ENCODE measurements at places on chromosomes 4 and X.

DNA sequence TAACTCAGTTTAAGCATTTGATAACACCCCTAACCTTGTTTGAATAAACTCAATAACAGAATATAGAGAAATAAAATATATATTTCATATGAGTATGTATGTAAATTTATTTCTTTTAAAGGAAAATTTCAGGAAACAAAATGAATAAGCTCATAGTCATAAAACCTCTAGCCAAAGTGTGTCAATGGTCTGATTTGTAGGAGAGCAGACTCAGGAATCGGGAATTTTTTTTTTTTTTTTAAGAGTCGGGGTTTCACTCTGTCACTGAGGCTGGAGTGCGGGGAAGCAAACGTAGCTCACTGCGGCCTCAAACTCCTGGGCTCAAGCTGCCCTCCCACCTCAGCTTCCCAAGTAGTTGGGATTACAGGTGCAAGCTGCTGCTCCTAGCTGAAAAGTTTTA is 2.4 kb downstream of the PKD2 start:
- H3K27ac ChIP-seq = peak overlapping the region; percentile 98
- H3K27me3 ChIP-seq = no peaks in the 10 kb centered on the region
- no peaks in the 10 kb centered on the region for H3K36me3 ChIP-seq
- peak overlapping the region; percentile 89 for H3K4me3 ChIP-seq
- peaks cover 17% of the 10 kb centered on the region for H3K4me1 ChIP-seq

DNA sequence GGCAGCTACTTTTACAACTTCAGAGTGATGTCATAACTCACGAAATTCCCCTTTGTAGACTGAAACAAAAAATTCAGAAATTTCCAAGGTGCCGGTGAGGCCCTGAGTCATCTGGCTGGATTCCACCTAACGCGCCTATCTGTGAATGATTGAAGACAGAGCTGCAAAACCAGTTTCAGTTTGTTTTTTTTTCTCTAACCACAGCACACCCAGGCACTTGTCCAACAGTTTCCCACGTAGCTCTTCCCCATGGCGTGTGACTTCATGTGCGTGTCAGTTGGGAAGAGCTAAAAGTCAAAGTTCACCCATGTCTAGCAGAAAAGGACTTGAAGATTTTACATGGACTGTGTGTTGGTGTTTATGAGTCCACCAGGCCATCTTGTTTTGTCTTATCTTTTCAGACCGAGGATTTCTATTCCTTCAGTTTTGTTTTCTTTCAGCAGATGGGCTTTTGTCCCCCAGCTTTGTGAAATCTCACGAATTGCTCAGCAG is 16.4 kb downstream of the TCEANC start:
- H3K27me3 ChIP-seq = no peaks in the 10 kb centered on the region
- H3K4me3 ChIP-seq = peak overlapping the region; percentile 47
- DNase-seq = no peak
- H3K27ac ChIP-seq = no peak overlapping the region
- H3K36me3 ChIP-seq = no peaks in the 10 kb centered on the region

DNA sequence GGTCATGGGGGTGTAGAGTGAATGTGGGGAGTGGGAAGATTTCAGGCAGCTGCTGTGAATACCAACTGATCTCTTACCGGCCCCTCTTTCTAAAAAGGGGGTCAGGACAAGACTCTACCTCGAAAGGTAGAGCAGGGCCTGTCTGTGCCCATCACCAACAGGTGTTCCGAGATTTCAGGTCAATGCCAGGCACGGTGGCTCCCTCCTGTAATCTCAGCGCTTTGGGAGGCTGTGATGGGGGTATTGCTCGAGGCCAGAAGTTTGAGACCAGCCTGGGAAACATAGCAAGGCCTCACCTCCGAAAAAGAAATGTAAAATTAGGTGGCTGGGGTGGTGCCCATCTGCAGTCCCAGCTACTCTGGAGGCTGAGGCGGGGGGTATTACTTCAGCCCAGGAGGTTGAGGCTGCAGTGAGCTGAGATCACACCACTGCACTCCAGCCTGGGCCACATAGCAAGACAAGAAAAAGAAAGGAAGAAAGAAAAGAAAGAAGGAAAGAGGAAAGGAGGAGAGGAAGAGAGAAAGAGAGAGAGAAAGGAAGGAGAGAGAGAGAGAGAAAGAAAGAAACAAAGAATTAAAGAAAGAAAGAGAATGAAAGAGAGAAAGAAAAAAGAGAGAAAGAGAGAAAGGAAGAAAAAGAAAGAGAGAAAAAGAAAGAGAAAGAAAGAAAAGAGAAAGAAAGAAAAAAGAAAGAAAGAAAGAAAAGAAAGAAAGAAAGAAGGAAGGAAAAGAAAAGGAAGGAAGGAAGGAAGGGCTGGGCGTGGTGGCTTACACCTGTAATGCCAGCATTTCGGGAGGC is 50.1 kb downstream of the CRLF2 start:
- no peaks in the 10 kb centered on the region for H3K36me3 ChIP-seq
- no peak overlapping the region for H3K4me3 ChIP-seq
- H3K27me3 ChIP-seq = no peaks in the 10 kb centered on the region
- H3K4me1 ChIP-seq = no peaks in the 10 kb centered on the region

DNA sequence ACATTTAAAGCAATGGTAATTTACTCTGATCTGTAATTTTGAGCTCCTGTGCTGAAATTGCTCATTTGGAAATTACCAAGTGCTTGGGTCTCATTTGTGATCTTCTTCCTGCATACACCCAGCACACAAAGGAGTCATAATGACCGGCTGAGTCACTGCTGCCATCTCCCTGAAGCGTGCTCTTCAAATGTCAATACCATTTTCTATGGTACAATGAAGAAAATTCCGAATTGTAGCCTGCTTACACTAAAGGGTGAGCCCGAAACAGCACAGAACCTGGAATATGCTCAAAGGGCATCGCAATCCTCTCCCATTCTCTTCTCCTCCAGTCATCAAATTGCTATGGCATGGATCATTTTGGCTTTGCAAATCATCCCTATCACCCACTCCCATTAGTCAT is 140.5 kb downstream of the GRIA3 start:
- no peak for DNase-seq
- no peaks in the 10 kb centered on the region for H3K27me3 ChIP-seq
- H3K36me3 ChIP-seq = no peaks in the 10 kb centered on the region
- no peak overlapping the region for H3K4me3 ChIP-seq
- H3K27ac ChIP-seq = no peak overlapping the region
- H3K4me1 ChIP-seq = no peaks in the 10 kb centered on the region

DNA sequence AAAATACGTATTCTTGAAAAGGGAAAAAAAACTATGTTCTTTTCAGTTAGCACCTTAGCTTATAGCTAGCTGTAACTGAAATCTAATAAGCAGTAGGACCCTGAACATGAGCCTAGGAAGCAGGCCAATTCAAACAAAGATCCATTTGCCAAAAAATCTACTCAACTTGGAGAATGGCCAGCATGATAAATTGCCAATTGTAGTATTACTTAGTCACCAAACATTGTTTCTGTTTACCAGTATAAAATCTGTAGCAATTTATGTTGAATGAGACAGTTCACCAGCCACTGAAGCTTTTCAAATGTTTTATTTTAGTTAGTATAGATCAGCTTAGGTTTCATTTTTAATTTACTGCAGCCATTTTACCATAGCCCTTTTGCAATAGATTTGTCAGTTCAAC is 323.6 kb upstream of the DIPK2B start:
- H3K36me3 ChIP-seq = no peaks in the 10 kb centered on the region
- no peak overlapping the region for H3K27ac ChIP-seq
- no peaks in the 10 kb centered on the region for H3K27me3 ChIP-seq
- no peaks in the 10 kb centered on the region for H3K4me1 ChIP-seq
- no peak for DNase-seq

DNA sequence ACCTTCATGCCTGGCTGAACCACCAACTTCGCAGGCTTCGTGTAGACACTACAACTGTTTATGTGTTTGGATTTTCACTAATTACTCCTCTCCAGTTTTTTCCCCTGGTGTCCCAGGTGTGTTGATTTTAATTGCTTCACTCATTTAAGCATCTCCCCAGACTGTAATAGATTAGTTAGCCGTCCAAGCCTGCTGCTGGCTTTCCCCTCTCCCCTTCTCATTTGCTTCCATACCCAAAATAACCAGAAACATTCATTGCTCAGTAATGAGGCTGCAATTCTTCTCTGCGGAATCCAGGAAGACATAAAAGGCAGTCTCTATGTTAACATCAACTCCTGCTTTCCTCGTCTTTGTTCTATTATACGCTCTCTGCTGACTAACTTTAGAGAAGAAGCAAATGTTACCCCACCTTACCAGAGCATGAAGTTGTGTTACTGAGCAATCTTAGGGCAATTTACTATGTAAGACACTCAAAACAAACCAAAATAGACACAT is 37.9 kb upstream of the SCRG1 start:
- H3K36me3 ChIP-seq = no peaks in the 10 kb centered on the region
- no peak overlapping the region for H3K27ac ChIP-seq
- H3K4me3 ChIP-seq = no peak overlapping the region
- H3K4me1 ChIP-seq = peaks cover 13% of the 10 kb centered on the region

GRCh38 chrX:154429711-154430110 is 1.2 kb downstream of the ATP6AP1 start:
- H3K4me3 ChIP-seq = peak overlapping the region; percentile 85
- H3K4me1 ChIP-seq = peaks cover 5% of the 10 kb centered on the region
- H3K27me3 ChIP-seq = no peaks in the 10 kb centered on the region
- no peak for DNase-seq
- no peaks in the 10 kb centered on the region for H3K36me3 ChIP-seq

GRCh38 chr4:73600954-73601353 is 19.3 kb downstream of the RASSF6 start:
- no peaks in the 10 kb centered on the region for H3K27me3 ChIP-seq
- no peak overlapping the region for H3K4me3 ChIP-seq
- H3K36me3 ChIP-seq = no peaks in the 10 kb centered on the region
- no peaks in the 10 kb centered on the region for H3K4me1 ChIP-seq

DNA sequence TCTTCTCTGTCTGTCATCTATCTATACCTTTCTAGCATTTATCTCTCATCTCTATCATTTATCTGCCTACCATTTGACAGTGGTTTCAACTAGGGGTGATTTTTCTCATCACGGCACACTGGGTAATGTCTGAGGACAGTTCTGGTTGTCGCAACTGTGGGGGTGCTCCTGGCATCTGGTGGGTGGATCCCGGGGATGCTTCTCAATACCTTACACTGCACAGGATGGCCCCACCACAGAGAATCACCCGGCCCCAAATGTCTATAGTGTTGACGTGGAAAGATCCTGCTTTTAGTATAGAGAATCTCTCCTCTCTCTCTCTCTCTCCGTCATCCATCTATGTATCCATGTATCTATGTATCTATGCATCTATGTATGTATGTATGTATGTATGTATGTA is 7.2 kb downstream of the P2RY8 start:
- H3K36me3 ChIP-seq = no peaks in the 10 kb centered on the region
- no peaks in the 10 kb centered on the region for H3K27me3 ChIP-seq
- H3K4me3 ChIP-seq = no peak overlapping the region
- DNase-seq = no peak

GRCh38 chrX:68490644-68491043 is 8.2 kb upstream of the YIPF6 start:
- H3K36me3 ChIP-seq = no peaks in the 10 kb centered on the region
- H3K27me3 ChIP-seq = no peaks in the 10 kb centered on the region
- DNase-seq = no peak
- H3K4me1 ChIP-seq = no peaks in the 10 kb centered on the region
- H3K27ac ChIP-seq = no peak overlapping the region

- H3K4me3 ChIP-seq = no peak overlapping the region
- H3K27me3 ChIP-seq = no peaks in the 10 kb centered on the region
- no peaks in the 10 kb centered on the region for H3K4me1 ChIP-seq
Observed at GRCh38 chr4:25484243-25484721, 107.2 kb downstream of the ANAPC4 start.

GRCh38 chr4:7040765-7041164 is 2.4 kb upstream of the TADA2B start:
- no peaks in the 10 kb centered on the region for H3K27me3 ChIP-seq
- no peak overlapping the region for H3K4me3 ChIP-seq

DNA sequence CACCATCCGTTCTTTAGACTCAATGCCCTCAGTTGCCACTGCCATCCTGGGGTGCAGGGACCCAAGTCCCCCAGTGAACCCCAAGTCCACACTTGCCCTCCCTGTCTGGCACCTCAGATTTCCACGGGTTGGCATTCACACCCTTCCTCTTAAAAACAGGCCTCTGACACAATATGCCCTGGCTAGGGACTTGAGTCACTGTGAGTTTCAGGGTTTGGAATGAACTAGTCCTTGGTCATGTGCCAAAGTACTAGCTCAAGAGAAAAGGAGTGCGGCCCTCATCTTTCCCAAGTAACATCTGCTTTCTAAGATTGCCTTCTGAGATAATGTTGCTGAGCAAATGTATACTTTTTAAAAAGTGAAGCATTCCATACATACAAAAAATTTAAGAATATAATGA is 134.0 kb downstream of the MID1 start:
- no peak for DNase-seq
- H3K4me1 ChIP-seq = peaks cover 24% of the 10 kb centered on the region
- H3K27ac ChIP-seq = no peak overlapping the region
- H3K4me3 ChIP-seq = no peak overlapping the region

DNA sequence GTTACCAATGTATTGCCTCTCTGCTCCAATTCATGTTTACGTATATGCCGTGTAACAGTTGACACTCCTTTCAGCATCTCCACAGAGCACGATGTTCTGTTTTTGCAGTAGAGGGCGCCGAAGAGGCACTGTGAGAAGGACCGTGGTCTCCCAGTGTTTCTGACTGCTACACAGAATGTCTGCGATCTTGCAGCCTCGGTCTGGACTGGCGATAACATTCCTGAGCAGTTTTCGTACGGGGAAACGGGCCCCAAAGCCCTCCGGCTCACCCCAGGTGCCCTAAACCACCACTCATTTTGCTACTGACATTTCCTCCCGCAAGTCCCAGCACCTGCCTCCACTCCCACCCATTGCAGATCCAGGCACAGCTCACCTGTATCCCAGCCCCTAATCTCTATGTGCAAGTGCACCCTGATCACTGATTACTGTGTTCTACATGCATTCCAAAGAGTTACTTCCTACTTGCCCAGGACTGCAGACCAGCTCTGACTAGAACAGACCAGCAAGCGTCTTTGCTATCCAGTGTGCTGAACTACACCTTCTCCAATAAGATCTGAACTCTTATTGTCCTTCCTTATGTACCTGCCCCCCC is 12.4 kb upstream of the NFXL1 start:
- no peak for DNase-seq
- no peak overlapping the region for H3K27ac ChIP-seq
- no peaks in the 10 kb centered on the region for H3K36me3 ChIP-seq
- no peaks in the 10 kb centered on the region for H3K27me3 ChIP-seq

DNA sequence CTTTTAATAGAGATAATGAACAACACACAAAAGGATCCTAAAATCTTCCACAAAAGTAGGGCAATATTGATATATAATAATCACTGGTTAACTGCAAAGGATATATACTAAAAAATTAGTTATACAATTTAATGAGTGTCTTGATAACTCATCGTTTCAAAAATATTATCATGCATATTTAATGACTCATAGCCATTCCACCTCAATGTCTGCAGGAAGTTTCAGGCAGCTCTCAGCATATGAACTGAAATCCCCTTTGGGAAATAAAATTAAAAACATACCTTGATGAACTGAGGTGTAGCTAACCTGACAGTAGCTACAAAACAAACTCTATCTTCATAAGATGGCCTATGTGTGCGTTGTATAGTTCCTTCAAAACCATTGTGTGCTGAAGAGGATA is 62.9 kb downstream of the TMEM165 start:
- H3K4me3 ChIP-seq = no peak overlapping the region
- no peak for DNase-seq
- no peak overlapping the region for H3K27ac ChIP-seq
- peaks cover 7% of the 10 kb centered on the region for H3K36me3 ChIP-seq
- no peaks in the 10 kb centered on the region for H3K4me1 ChIP-seq

- no peaks in the 10 kb centered on the region for H3K27me3 ChIP-seq
- H3K36me3 ChIP-seq = no peaks in the 10 kb centered on the region
- peak overlapping the region; percentile 5 for H3K27ac ChIP-seq
- peaks cover 8% of the 10 kb centered on the region for H3K4me1 ChIP-seq
Observed at GRCh38 chr4:40630335-40631021, 814 bp upstream of the RBM47 start.
